Activated CD4-positive, alpha-beta T cell treated with anti-CD3 and anti-CD28 coated beads, Interleukin-2, amount 50 U/mL, for 16 hours (primary cell): ENCODE measurements at places on chromosomes 3 and 15.
A peak's percentile ranks its signal among the peaks of the same experiment; 100 is the strongest.

GRCh38 chr3:152222327-152222726 is 46.4 kb upstream of the MBNL1 start:
- peak; percentile 75 for DNase-seq

DNA sequence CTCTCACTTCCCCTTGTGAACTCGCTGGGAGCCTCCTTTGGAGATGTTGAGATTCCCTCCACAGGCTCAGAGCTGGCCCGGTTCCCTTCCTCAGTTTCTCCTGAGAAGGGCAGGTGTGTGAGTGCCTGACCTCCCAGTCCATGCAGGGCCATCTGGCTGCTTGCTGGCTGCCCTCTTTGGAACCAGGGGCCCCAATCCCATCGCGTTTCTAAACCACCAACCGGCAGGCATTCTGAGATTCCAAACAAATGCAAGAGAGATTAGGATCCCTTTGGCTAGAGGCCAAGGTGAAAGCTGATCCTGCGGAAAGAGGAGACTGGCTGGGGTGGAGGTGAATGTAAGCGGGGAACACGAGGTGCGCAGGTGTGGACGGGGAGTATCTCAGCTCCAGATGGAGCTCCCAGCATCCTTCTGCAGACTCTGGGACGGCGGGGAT is 2.9 kb upstream of the PRRT3 start:
- DNase-seq = no peak

GRCh38 chr3:45544717-45545296 is 49.7 kb upstream of the LIMD1 start:
- no peak for DNase-seq

DNA sequence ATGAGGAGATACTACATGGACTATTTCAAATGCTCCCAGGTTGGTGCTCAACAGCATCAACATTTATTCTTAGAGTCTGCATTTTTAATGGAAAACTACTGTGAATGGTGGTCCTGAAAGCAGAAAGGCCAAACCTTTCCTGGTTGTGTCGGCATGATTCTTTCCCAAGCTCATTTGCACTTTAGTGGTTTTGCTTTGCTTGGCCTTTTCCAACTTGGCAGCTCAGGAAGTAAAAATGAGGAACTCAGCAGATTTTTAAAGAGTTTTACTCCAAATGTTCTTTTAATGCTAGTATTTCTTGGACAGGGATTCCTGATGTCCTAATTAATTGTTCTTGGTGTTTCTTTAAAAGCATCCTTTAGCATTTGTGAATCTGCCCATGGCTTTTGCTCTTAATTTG is 197.4 kb downstream of the SLC9A9 start:
- DNase-seq = no peak

DNA sequence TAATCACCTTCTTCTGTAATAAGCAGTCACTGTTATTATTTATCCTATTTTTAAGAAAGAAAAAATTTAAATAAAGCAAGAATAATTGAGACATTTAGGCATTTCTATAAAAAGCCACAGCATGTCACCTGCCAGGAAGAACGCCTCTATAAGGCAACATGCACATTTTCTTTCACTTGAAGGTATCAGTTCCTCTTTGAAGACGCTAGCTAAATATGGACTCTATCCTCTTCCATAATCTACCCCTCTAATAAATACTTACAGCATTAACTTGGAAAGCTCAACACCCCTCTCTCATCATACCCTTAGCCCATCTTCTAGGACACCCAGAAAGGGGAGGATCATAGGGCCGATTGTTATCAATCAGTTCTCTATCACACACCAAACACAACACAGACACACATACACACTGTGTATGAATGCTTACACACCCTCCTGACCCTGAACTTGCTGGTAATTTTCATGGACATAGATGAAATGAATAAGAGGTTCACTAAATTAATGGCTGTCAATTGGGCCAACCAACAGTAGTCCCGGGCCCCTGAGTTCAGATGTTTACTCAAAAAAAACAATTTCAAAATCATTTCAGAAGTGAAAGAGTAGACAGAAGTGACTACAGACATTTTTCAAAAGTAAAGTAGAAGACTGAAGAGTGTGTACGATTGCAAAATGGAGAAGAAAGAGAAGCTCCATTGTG is 102.5 kb downstream of the ZMAT3 start:
- DNase-seq = no peak

- no peak for DNase-seq
Measured at GRCh38 chr3:15523660-15524417, 2.3 kb upstream of the COLQ start.

GRCh38 chr3:38805765-38806386 is 10.1 kb downstream of the SCN10A start:
- peak; percentile 58 for DNase-seq

DNA sequence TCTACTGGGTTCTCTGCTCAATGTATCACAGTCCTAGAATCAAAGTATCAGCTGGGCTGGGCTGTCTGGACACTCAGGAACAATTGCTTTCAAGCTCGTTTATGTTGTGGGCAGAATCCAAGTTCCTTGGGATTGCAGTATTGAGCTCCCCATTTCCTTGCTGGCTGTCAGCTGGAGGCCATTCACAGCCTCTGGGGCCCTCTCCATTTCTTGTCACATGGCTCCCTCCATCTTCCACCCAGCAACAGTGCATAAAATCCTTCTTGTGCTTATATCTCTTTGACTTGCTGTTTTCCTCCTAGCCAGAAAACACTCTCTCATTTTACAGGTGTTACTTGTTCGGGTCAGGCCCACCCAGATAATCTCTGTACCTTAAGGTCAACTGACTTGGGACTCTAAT is 363.5 kb downstream of the IGSF11 start:
- no peak for DNase-seq

- DNase-seq = no peak
Measured at GRCh38 chr3:194386066-194386465, 13.0 kb downstream of the GP5 start.

DNA sequence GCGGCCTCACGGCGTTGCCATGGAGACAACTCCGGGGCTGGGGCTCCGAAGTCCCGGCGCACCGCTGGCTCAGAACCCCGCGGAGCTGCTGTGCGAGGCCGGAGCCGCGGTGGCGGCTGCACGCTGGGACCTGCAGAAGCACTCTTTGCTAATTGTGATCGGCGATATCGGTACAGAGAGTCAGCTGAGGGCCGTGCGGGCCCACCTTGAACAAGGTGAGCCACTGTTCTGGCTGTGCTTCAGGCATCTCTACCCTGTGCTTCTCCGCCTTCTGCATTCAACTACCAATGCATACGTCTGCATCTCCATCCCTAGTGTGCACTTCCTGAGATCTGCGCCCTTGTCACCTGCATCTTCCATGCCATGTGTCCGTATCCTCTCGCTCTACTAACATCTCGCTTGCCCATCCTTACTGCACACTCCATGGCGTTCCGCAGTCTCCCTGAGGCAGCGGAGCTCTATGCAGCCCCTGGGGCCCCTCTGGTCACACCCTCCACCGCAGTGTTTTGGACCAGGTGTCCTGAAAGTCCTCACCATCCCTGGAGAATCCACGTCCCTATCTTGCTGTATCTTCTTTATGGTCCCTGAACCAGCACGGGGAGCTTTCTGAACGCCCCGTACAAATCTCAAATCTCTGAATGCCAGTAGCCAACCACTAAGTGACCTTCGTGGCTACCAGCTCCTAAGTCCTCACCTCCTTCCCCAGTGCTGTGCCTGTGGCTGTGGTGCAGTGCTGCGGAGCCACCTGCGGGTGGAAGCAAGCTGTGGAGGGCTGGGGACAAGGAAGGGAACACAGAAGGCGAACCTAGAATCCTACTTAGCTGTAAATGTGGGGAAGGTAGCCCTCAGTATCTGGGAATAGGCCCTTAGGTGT is 6.2 kb upstream of the MAP1A start:
- no peak for DNase-seq

GRCh38 chr3:177483182-177483967 is 286.1 kb upstream of the TBL1XR1 start:
- DNase-seq = no peak

DNA sequence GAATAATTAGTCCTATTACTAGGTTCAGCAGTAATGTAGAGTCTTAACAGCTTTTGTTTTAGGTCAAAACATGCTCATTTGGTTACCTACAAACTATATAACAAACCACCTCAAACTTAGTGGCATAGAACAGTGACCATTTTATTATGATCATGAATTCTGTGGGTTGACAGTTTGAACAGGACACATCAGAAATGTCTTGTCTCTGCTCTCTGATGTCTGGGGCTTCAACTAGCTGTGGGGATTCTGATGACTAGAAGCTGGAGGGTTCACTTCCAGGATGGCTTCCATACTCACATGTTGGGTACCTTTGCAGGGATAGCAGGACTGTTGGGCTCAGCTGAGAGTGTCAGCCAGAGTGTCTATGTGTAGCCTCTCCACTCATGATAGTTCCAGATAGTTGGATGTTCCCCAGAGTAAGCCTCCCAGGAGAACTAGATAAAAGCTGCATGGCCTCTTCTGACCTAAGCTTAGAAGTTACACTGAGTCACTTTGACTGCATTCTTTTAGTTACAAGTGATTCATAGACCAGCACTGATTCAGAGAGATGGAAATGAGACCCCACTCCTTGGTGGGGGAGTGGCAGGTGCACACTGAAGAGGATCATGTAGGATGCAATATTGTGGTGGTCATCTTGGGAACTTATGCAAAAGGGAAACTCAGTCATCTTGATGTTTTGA is 32.6 kb downstream of the PLCL2 start:
- no peak for DNase-seq

GRCh38 chr15:74376825-74377581 is 9.6 kb upstream of the CYP11A1 start:
- DNase-seq = no peak

- DNase-seq = no peak
Measured at GRCh38 chr3:12901623-12902045, 60.3 kb upstream of the RPL32 start.

DNA sequence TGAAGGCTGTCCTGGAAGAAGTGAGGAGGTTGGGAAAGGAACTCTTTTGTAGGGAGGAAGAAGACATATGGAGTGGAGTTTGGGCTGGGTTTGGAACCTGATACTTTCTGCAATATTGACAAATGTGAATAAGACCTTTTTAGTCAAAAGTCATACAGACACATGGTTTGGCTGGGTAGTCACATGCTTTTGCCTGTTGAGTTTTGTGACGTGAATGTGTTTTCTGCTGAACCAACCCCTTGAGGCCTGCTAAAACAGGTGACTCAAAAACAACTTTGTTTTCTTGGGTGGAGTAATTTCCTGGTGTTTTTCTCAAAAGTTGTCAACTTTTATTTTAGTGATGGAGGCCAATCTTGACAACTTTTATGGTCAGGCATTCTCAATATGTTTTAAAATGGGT is 39.4 kb upstream of the CCR4 start:
- DNase-seq = no peak

- peak; percentile 79 for DNase-seq
Measured at GRCh38 chr15:93118904-93119303, 29.9 kb upstream of the RGMA start.

DNA sequence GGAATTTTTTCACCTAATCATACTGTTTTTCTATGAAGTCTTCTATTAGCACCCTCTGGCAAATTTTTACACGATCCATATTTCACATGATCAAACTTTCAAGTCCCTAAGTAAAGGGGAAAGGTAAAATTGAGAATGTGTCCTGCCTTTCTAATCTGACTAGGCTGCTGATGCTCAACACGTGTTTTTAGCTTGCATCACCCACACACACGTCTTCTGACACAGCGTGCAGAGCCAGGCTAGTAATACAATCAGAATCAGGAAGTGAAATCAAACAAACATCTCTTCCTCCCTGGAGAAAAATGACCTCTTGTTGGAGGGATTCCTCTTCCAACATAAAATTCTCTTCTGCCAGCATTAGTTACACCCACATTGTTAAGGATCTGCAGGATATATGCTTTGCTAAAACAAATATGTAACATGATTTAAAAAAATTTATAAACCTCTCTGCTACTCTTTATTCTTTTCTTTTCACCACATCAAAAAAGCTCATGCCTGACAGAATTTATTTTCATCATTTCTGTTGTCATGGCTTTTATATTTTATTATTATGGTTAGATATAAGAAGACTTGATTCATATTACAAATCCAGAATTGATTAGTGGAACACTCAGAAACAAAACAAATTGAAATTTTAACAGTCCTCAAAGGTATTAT is 122.4 kb downstream of the RAP2B start:
- DNase-seq = peak; percentile 25

DNA sequence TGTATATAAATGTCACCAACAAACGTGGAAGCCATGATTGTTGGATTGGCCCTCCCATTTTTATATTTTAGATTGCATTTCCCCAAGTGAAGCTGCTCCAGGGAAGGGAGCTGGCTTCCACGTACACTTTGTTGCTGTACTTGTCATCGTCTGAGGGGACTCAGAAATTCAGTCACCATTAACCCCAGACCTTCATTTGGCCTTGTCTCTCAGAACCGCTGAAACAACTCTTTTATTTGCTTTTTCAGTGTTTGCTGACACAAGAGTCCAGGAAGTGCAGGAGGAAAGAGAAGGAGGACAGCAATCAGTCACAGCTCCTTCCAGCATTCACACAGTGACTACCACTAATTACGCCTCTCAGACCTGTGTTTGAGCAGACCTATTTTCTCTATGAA is 276.5 kb downstream of the TBL1XR1 start:
- no peak for DNase-seq

- peak; percentile 60 for DNase-seq
Measured at GRCh38 chr15:80159811-80160569, 7.2 kb downstream of the FAH start.

- no peak for DNase-seq
Measured at GRCh38 chr15:69627548-69628158, 175.0 kb downstream of the RPLP1 start.

GRCh38 chr3:81886081-81886480 is 124.6 kb upstream of the GBE1 start:
- no peak for DNase-seq

GRCh38 chr3:72079369-72079872 is 294.5 kb upstream of the PROK2 start:
- DNase-seq = no peak

DNA sequence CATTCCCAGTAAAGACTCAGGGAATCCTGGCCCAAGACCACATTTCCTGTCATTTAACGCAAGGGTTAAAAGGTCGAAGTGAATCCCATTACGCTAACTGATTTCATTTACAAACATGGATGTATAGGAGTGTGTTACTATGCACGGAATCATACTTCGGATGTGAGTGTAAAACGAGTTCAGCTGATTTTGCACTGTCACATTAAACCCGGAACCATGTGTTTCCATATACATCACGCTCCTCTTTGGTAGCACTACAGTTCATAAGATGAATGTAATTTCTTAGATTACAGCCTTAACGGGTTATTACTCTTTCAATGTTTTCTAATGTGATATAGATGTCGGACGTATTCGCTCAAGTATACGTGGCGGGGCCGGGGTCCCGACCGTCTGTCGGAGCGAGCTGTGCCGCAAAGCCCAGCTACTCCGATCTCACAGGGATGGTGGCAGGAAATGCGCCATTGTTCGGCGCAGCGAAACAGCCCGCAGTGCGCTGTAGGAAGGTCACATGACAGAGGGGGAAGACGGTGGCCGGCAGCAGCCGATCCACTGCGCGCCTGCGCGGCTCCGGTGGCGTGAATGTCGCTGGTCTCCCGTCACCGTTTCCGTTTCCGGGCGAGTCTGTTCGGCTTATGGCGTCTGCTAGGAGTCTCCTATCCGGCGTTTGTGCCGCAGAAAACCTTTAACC is 97.3 kb downstream of the NPAP1 start:
- DNase-seq = peak; percentile 75
